ENCODE measurements at places on chromosomes 5 and 9. TPM values are rescaled to one million over a fixed set of nuclear protein-coding genes. Genes with fewer than 3 reads are reported as not detected.
A peak's percentile ranks its signal among the peaks of the same experiment; 100 is the strongest.

DNA sequence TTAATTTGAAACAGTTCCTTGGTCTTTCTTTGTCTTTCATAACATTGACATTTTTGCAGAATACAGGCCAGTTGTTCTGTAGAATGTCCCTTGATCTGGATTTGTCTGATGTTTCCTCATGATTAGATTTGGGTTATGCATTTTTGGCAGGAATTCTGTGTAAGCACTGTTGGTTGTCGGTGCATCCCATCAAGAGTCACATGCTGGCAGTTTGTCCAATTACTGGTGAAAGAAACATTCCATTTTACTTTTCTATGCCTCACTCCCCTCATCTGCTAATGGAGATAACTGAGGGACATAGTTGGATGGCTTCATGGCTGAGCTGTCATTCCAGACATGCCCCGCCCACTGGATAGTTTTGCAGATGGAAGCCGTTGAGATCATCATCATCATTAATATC, 7.6 kb upstream of the ZNF618 start:
- DNase-seq, result no peak

- DNase-seq, result peak; percentile 91
These were observed at the start of gene NOTCH1 for GRCh38 chr9:136545965-136546696. Gene NOTCH1 (minus strand): TSS chr9:136546048. CDS start chr9:136545786, 262 bp downstream.

GRCh38 chr9:68437785-68438184, 81.4 kb downstream of the PGM5 start:
- DNase-seq, result no peak

- peak; percentile 93 for DNase-seq
These were observed at the start of gene SAP30L for GRCh38 chr5:154445422-154446194. Gene SAP30L (plus strand): TSS chr5:154445997. CDS start chr5:154446605, 608 bp downstream.

DNA sequence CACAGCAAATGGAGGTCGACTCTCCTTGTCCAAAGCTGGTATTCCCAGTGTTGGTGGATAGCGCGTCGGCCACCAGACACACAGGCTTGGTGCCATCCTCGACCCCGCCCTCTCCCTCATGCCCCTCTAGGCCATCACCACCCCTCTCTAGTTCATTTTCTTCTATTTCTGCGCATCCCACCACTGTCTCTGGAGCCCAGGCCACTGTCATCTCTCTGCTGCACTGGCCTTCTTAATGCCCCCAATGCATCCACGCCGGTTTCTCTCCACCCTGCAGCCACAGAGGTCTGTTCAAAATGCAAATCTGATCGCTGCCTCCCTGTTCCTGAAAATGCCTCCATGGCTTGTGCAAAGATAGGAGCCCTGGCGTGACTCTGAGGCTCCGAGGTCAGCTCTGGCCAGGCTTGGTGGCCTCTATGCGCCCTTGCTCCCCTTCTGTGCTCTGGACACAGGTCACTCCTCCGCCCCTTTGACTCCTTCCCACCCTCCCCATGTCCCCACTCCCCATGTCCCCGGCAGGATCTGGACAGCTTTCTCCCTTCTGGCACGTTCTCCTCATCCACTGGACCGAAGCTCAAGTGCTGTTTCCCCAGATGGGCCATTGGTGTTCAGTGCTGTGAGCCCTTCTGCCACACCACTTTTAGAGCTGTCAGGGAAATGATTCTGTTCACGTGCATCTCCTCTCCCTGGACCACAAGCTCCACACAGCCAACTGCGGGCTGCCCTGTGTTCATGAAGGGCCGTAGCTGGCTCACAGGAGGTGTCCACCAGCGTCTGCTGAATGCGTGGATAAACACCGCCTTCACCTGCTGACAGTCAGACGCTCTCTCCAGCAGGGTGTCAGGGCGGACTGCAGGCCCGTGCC, 59.5 kb upstream of the RNF130 start:
- DNase-seq, result no peak

DNA sequence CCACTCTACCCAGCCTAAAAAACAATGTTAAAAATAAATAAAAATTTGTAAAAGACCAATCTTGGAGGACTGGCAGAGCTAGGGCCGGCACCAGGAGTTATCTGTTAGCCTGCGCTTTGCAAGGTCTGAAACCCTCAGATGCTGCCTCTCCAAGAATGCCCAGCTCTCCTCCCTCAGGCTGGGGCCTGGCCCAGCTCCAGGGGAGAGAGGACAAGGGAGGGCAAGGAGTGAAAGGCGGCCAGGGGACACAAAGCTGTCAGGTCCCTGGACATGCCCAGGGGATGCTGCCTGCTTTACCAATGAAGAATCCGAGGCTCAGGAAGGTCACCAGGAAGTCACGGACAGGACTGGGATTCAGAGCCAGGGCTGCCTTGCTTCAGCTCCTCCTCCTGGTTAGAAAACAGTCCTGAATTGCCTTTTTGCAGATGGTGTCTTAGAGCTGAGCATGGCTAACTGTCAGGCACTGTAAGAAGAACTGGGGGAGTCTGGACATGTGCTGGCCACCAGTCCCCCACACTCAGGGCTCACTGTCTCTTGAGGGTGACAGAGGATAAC, 5.5 kb upstream of the N4BP3 start:
- DNase-seq, result no peak

HBEGF gene
- 5.4 TPM for total RNA-seq

GKAP1 gene
- 6.8 TPM for total RNA-seq

GRCh38 chr5:154892369-154892771, 33.9 kb downstream of the CNOT8 start:
- no peak for DNase-seq

LCN15 gene
- not detected for total RNA-seq

DNA sequence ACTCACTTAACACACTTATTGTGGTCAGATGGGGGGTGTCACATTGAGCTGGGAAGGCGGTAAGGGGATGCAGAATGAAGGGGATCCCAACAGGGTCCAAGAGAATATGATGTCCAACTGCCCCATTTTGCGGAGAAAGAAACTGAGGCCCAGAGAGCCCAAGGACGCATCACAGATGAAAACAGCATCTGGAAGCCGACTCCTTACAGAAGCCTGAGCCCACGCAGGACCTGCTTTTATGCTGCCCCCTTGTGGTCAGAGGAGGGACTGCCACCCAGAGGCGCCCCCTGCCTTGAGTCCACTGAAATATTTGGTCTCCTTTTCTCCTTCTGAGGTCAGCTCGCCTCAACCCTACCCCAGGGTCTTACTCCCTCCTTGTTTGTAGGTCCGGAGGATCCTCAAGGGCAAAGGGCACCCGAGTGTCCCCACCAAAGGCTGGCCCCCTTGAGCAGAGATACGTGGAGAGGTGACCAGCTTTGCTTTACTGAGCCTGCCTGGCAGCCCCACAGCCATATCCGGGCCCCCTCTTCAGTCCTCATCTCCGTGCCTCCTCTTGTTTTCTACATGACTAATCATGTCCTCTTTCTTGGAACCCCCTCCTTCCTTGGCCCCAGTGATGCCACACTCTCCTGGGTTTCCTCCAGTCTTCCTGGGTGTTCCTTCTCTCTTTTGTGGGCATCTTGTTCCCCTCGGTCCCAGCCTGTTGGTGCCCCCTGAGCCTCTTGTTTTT, 30.0 kb upstream of the TTLL11 start:
- DNase-seq, result peak; percentile 65

GRCh38 chr5:142922223-142922952, 152.2 kb downstream of the ARHGAP26 start:
- peak; percentile 38 for DNase-seq

- no peak for DNase-seq
These were observed 4.6 kb downstream of the ARAP3 start for GRCh38 chr5:141677415-141677814.

INVS gene
- 25.1 TPM for total RNA-seq

DNA sequence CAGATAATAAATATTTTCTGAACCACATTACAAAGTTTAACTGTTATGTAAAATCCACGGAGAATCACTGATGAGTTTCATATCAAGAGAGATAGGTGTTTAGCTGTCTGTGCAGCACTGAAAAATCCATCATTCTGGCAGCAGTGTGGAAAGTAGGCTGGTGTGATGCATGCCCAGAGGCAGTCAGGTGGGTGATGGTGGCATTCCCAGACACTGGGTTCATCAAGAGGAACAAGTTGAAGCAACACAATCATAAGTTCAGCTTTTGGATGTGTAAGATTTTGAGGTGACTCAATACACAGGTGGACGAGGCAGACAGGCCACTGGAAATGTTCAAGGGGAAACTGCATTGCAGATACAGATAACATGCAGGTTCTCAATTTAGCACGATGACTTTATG, 11.9 kb downstream of the DNAH5 start:
- no peak for DNase-seq

DNA sequence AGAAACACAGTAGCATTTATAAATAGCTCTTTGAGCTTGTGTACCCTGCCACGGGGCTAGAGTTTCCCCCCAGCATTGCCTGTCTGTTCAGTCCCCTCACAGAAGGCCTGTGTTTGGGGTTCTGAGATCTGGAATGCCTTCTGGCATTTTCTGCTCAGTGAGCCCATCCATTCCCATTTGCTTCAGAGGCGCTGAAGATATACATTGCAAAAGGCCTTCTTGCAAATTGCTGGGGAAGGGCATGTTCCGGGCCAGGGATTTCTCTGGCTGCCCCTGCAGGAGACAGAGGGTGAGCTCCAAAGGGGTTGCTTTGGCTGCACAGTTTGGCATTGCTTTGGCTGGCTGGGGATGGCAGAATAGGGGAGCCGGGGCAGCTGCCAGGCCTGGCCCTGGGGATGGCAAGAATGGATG, 308.4 kb downstream of the MSX2 start:
- no peak for DNase-seq

DNA sequence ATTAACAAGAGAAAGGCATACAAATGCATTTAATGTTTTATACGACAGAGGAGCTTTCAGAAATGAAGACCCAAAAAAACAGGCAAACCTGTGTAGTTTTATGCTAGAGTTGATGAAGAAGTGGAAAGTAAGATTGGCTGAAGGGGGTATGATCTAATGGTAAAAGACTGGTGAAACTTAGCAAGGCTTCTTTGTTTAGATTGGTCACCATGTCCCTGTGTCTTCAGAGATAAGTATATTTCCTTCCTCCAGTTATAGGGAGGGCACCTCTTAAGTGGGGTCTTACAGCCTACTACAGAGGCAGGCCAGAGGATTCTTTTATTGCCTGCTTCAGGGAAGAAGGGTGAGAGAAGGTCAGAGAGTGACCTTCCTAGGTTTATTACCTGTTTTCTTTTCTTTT, 56.4 kb downstream of the PRKACG start:
- DNase-seq, result no peak

GRCh38 chr9:16171911-16172310, 619.1 kb downstream of the CCDC171 start:
- no peak for DNase-seq

SLC6A19 gene
- total RNA-seq, result not detected

GRCh38 chr5:169424670-169425378, 123.9 kb upstream of the SLIT3 start:
- DNase-seq, result no peak

LHX6 gene
- 0.98 TPM for total RNA-seq

GRCh38 chr9:68708513-68708912, 3.5 kb downstream of the PIP5K1B start:
- no peak for DNase-seq

NMRK1 gene
- 23.3 TPM for total RNA-seq

RLN2 gene
- not detected for total RNA-seq

HOMER1 gene
- total RNA-seq, result 5.2 TPM

HRH2 gene
- total RNA-seq, result not detected

- no peak for DNase-seq
These were observed 2.7 kb upstream of the AK1 start for GRCh38 chr9:127880143-127880542.

DNA sequence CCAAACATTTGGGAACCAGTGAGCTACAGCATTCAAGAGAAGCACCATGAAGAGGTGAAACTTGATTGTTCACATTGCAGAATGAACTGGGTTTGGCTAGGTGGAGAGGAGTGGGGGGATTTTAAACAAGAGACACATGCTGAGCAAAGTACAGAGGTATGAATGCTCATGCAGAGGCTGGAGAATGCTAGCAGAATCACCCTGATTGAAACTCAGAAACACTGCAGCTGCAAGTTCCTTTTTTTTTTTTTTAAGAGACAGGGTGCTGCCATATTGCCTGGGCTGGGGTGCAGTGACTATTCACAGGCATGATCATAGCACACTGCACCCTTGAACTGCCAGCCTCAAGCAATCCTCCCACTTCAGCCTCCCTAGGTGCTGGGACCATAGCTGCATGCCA, 35.1 kb downstream of the DENND1A start:
- no peak for DNase-seq

DNA sequence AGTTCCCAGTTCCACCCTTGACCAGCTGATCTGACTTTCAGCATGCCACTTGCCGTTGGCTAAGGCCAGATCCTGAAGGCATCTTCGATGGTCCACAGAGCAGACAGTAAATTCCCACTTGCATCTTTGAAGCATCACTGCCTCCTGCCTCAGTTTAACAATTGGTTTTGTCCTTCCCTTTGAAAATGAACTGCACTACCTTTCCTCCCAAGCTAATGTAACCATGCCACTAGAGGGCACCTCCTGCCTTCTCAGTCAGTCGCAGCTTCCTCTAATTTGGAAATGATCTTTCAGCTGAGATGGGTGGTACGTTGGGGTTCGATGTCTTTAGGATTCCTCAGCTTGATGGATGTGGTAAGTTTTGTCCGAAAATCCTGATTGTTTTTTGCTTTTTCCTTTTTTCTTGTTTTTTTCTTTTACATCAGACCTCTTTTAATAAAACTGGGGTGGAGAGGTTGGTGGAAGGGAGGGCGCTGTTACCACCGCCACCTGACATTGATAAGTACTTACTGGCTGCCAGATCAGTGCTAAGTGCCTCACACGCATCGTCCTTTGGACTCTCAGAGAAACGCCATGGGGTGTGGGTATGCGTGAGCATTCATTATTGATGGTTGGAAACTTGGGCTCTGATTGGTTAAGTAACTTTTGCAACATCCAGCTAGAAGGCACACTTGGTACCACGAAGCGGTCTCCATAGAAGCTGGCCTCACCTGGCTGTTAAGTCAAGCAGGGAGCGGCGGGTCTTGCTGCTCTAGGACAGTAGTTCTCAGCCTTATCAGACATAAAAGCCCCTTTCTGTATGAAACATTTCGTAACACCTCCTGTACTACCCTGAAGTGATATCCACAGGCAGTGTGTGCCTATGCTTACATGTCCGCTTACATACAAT, 16.9 kb downstream of the PTTG1 start:
- DNase-seq, result peak; percentile 59

DNA sequence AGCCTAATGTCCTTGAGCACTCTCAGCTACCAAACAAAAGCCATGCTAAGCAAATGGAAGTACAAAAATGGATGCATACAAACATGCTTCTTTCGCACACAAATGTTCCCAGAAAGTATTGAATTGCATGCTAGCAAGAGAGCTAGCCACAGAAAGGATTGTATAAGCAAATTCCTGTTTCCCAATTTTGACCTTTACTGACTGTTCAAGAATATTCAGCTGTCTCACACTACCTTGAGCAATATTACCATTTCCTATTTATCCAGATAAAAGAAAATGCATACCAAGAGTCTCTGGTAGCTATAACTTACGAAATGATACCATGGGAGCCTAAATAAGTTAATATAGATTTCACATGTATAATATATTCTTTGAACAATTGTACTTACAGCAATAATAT, 264.6 kb downstream of the TMEM167A start:
- DNase-seq, result no peak
